ENCODE measurements at places on chromosomes 16 and 17.

DNA sequence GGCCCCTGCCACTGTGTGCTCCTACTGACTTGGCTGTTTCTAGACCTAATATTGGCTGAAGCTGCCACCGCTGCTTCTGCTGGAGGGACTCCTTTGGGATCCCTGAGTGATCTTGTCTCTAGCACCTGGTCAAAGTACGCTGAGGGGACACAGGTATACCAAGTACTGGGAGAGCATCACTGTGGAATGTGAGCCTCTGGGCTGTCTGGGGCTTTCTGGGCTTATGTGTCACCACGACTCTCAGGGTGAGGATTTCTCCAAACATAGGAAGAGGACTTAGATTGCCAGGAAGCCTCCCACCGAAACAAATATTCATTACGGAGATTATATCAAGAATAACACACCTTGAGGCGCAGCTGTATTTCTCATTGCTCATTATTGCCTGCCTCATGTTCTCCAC lies 435.8 kb downstream of the HS3ST3B1 start:
- DNase-seq = no peak

DNA sequence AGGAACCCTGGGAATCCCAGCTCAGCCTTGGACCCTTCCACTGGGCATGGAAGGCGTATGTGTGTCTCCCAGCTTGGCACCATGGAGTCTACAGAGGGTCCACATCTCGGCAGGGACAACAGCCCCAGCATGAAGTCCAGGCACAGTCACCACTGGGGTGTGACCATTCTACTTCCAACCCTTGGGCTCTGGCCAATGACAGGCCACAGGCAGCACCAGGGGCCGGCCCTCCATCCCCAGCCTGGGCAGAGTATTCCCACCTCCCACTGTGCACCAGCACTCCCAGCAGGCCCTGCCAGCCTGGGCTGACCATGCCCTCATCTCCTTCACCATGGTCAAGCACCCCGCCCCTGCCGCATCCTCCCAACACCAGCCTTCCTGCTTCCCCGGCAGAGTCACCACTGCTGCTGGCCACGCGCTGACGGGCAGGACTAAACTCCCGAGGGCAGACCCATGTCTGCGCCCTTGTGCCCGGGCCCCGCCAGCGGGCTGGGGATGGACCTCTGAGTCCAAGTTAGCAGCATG lies 9.5 kb upstream of the PPP1R27 start:
- no peak for DNase-seq

DNA sequence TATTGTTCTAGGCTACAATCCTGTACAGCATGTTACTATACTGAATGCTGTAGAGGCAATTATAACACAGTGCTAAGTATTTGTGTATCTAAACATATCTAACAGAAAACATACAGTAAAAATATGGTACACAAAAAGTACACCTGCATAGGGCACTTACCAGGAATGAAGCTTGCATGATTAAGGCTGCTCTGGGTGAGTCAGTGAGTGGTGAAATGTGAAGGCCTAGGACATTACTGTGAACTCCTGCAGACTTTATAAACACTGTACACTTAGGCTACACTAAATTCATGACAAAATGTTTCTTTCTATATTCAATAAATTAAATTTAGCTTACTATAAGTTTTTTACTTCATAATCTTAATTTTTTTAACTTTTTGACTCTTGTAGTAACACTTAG lies 37.1 kb downstream of the AMFR start:
- peak; percentile 27 for DNase-seq

GRCh38 chr17:29905086-29905878 lies 24.7 kb downstream of the SSH2 start:
- DNase-seq = no peak

DNA sequence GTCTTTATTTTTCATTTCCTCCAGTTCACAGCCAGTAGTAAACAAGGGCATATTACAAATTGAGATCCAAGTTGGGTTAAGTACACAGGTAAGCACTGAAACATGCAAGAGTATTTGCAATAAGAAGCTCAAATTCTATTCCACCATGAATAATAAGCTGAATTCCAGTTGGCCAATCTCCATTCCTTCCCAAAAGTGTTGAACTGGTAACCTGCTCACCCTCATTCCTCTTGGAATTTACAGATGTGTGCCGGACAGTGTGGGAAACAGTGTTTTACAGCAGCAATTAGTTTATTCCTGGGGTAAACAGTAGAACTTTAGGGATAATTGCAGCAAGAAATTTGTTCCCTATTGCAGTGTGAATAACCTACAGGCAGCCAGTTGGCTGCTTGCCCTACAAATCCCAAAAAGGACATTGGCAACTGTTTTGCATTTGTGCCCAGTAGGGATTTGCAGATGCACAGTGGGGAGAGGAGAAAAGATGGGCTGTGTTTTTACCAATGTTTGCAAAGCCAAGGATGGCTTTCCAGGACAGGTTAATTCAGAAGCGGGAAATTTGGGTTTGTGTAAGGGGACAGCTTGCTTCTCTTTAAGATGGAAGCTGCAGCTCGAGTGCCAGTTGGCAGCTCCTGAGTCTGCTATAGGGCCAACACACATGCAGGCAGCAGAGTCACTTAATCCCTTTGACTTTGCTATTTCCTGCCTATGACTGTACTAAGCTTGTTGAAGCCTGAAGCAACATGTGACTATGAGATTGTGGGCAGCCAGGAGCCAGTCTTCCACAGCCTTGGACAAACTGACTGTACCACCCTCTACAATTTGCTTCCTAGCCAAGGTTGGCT lies 318.9 kb downstream of the MAP2K6 start:
- peak; percentile 95 for DNase-seq

GRCh38 chr16:30649725-30650368 lies 913 bp upstream of the PRR14 start:
- DNase-seq = no peak

DNA sequence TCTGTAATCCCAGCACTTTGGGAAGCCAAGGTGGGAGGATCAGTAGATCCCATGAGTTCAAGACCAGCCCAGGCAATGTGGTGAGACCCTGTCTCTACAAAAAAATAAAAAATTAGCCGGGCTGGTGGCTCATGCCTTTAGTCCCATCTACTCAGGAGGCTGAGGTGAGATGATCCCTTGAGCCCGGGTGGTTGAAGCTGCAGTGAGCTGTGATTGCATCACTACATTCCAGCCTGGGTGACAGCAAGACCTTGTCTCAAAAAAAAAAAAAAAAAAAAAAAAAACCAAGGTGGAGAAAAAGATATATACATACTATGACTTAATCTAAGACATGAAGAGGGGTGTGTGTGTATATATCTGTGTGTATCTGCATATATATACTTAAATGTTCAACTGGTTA lies 26.7 kb downstream of the BBS2 start:
- no peak for DNase-seq

GRCh38 chr16:82580298-82580890 lies 46.4 kb upstream of the CDH13 start:
- peak; percentile 23 for DNase-seq

GRCh38 chr16:15950161-15950854 lies 892 bp downstream of the ABCC1 start:
- peak; percentile 45 for DNase-seq

- no peak for DNase-seq
Observed at GRCh38 chr17:69431835-69432234, 17.3 kb downstream of the MAP2K6 start.

- DNase-seq = no peak
Observed at GRCh38 chr16:85579923-85580580, 33.1 kb upstream of the GSE1 start.

GRCh38 chr17:48293319-48294019 lies 136.5 kb downstream of the SKAP1 start:
- no peak for DNase-seq

GRCh38 chr17:47305302-47305923 lies 18.3 kb upstream of the EFCAB13 start:
- DNase-seq = peak; percentile 98

DNA sequence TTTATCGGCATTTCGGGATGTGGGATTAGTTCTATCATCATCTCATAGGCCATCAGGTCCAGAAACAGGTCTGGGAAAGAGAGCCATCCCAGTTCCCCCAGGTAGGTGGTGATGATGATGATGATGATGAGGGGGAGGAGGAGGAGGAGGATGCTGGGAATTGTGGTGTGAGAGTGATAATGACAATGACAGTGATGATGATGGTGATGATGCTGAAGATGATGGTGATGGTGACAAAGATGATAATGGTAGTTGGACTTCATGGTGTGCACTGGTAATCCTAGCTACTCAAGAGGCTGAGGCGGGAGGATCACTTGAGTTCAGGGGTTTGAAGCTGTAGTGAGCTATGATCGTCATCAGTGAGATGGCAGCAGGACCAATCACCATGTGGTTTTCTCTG lies 16.3 kb upstream of the GCSH start:
- no peak for DNase-seq

DNA sequence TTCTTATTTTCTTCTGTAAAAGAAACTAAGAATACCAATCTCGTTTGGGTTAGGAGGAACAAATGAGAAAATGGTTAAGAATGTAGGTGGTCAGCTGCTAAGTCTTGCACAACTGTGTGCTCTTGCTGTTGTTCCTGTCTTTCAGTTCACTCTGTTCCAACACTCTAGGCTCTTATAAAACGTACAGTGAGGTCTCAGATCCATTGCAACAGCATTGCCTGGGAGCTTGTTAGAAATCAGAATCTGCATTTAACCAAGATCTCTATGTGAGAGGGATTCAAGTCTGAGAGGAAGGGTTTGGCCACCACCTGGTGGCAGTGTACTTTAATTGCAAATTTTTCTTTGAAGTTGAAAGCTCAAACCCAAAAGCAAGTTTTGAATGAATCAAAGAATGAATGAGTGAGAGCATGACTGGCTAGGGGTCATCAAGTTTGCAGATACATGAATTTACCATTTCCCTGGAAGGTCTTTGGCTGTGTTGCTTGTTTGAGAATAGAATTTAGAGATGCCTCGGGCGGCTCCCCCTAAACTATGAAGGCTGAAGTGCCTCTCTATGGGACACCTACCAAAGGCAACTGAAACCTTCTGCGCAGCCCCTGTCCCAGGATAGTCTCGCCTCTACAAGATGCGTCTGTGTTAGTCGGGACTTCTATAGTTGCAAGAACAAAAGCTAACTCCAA lies 2.5 kb downstream of the ALOX15B start:
- DNase-seq = peak; percentile 67

DNA sequence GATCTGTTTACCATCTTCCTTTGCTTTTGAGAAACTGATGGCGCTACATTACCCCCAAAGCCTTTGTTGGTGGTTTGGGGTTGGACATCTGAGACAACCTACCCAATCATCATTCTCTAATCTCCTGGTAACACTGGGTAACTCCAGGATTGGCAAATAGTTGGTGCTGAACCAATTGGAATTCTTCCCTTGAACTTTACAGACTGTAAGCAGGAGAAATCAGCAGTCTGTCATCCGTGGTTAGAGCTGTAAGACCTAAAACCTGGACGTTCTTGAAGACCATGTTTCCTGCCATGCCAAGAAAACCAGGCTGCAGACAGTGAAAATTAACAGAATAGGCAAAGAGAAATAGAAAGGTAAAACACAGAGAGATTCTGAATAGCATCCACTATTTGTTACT lies 398.8 kb upstream of the SALL1 start:
- DNase-seq = peak; percentile 22

DNA sequence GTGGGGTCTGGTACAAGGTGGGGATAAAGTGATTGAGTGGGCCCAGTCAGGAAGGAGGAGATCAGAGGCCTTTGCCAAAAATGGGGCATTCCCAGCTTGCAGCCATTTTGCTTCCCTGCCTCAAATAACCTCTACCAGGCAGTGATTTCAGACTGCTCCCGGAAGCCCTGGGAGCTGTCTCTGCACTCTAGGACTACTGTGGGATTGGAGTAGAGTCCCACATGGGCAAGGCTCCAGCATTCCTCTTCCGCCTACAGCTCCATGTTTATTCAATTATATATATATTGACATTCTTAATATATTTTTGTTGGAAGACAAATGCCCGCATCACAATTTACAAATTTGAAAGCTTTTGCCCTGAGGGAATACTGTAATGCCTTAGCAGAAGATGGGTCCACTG lies 13.5 kb downstream of the SUPT6H start:
- no peak for DNase-seq

GRCh38 chr17:39604911-39605491 lies 2.7 kb downstream of the NEUROD2 start:
- DNase-seq = no peak

- peak; percentile 75 for DNase-seq
Observed at GRCh38 chr17:71849783-71850768, 270.7 kb upstream of the SOX9 start.

- DNase-seq = no peak
Observed at GRCh38 chr16:27168790-27169189, 34.5 kb upstream of the KDM8 start.

Measured in kidney tubule cell (primary cell).